ENCODE measurements at places on chromosomes 3 and 15.

GRCh38 chr3:136658946-136659682 is 93.1 kb downstream of the STAG1 start:
- peak; percentile 37 for DNase-seq

DNA sequence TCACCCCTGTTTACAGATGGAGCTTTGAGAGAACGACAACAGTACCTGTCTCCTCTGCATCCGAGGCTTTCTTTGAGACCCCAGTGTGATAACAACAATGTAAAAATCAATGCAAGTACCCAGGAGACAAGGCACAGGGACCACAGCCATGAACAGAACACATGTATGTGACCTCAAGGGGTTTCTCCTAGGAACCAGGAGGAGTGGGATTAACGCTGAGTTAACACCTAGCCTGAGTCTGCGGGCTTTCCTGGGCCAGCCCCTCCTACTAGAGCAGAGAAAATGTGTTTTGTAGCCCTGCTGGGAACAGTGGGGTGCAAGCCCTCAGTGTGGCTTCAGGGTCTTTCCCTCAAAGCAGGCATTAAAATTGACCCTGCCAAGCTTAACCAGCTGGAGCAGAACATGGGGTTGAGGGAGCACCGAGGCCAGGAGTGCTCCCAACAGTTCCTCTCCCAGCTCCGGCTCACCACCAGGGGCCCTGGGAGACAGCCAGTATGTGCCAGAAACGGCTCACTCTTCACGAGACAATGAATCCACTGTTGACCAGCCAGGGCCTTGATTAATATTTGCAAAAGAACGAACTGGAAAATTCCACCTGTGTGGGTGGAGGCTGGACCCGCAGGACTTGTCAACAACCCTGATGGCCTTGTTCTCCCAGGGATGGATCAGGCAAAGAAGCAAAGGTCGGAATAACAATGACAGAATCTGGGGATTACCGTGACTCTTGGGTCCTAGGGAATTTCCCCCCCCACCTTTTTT is 3.6 kb downstream of the CHDH start:
- peak; percentile 72 for DNase-seq

- no peak for DNase-seq
Measured at GRCh38 chr3:85007195-85008094, 48.7 kb downstream of the CADM2 start.

DNA sequence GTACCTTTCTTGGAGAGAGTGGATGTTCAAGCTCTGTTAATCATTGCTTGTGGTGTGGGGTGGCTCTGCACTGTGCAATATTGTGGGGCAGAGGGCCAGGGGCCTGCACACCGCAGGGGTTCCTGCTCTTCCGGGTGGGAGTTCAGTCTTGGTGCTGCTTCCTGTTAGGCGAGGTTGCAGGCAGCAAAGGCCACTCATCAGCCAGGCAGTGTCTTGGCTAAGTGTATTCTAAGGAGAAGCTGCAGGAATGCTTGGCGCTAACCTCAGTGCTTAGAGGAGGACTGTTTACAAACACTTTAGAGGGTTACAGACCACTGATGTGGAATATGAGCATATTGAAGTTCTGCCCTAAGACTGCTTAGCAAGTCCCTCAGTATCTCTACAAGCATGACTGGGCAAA is 81.7 kb downstream of the CEP63 start:
- DNase-seq: no peak

DNA sequence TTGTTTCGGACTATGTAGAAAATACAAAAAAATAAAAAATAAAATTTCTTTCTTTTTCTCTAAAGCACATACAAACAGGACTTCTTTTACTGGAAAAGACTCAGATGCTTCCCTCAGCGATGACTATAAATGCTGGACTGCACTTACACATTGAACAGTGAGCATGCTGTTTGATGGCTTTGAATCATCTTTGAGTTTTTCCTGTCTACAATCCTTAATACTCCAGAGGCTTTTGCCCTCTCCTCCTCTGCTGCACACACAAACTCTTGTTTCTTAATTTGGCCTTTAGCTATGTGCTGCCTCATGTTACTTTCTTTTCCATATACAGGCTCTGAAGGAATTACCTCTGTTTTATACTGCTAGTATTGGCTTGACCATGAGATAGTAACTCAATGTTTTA is 575.1 kb downstream of the EPHA3 start:
- DNase-seq: no peak

DNA sequence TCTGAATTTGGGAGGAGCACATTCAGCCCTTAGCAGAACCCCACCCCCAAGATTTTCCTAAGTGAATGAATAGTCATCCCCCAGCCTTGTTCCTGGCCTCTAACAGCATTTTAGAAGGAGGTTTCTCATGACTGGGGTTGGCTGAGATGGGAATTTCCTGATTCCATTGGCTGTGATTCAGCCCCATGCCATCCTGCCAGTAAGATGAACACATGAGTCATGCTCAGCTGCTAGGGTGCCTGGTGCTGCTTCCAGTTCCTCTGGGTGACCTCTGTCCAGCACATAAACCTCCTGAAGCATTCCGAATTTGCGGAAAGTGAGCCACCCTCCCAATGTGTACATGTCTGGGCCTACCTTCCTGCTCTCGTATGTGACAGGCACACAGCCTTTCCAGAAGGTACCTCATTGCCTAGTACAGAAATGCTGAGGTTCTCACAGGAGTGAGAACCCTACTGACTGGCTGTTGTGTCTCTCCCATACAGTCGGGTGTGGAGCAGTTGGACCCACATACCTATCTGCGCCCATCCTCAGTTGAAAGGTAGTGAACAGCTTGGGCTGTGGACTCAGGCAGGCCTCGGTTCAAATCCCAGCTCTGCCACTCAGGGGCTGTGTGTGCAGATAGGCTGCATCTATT is 91.7 kb downstream of the APBA2 start:
- DNase-seq: peak; percentile 69

GRCh38 chr15:60803059-60803458 is 324.1 kb upstream of the ICE2 start:
- no peak for DNase-seq

DNA sequence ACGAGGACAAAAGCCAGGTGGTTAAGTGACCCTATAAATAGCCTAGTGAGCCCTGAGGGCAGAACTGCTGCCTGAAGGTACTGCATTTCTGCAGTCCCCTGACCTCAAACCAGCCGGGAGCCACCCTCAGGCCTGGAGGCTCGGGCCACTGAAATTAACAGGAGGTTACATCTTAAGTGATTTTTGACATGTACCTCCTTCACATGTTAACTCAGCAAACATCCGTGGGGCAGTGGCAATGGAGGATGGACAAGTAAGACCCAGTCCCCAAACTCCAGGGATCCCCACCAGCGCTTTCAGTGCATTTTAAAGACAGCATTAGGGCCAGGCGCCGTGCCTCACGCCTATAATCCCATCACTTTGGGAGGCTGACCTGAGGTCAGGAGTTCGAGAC is 26.2 kb downstream of the PSTPIP1 start:
- DNase-seq: no peak

GRCh38 chr15:80309769-80310384 is 57.9 kb upstream of the CTXND1 start:
- DNase-seq: no peak

DNA sequence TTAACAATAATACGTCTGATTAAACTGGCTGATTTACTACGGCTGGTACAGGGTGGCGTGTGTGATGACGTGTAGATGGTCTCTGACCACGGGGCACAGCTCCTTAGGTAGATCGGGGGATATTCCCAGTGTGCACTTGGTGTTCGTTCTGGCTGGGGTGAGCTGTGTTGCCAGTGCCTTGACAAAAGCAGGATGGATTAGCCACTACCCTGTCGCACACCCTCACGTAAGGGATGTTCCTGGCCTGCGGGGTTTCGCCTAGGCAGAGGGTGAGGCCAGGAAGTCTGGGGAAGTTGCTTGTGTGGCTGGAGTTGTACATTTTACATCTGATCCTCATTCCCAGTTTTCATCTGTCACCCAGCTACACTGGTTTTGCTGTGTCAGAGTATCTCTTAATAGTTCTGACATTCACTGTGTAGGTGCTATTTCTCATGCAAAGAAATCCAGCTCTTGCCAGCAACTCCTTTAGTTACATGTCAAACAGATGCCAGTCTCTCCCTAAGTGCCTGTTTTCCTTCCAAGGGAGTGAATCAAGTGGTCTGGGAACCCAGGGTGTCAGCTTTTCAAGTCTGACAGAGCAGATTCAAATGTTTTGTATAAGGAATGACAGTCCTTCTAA is 66.1 kb upstream of the CCR4 start:
- no peak for DNase-seq

GRCh38 chr15:77224352-77224751 is 153.4 kb upstream of the TSPAN3 start:
- DNase-seq: no peak

GRCh38 chr15:33454346-33454745 is 143.6 kb downstream of the RYR3 start:
- no peak for DNase-seq

DNA sequence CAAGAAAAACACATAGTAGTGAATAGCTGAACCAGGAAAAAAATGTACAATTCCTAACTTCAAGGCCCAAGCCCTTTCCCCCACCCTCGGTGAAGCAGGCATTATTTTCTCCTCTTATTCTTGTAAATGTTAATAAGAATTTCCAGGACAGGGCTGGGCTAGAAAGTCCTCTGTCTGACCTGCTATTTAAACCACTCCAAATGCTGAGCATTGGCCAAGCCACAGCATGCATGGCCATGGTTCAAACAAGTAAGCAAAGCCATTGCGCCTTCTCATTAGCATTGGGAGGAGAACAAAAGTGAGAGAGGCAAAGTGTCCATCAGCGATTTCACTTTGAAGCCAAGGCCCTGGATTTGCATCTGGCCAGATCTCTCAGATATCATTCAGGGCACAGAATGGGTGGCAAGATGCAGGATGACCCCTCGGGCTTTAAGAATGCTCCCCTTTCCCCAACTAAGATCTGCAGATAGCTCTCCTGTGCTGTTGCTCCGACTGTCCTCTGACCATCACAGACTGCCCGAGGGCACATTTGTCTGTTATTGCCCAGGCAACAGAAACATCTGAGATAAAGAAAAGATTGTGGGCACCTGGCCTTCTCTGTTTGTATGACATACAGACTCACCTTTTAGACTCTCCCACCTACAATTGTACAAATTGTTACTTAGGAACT is 46.3 kb downstream of the CEMIP start:
- DNase-seq: peak; percentile 7

- no peak for DNase-seq
Measured at GRCh38 chr15:40746916-40747418, 8.1 kb downstream of the RMDN3 start.

GRCh38 chr15:77361456-77361855 is 58.4 kb downstream of the PEAK1 start:
- DNase-seq: no peak

GRCh38 chr3:23710555-23710954 is 95.2 kb upstream of the UBE2E1 start:
- DNase-seq: no peak

GRCh38 chr3:45776611-45777010 is 19.7 kb downstream of the SLC6A20 start:
- no peak for DNase-seq

- peak; percentile 25 for DNase-seq
Measured at GRCh38 chr3:184727357-184728009, 15.6 kb upstream of the MAGEF1 start.

DNA sequence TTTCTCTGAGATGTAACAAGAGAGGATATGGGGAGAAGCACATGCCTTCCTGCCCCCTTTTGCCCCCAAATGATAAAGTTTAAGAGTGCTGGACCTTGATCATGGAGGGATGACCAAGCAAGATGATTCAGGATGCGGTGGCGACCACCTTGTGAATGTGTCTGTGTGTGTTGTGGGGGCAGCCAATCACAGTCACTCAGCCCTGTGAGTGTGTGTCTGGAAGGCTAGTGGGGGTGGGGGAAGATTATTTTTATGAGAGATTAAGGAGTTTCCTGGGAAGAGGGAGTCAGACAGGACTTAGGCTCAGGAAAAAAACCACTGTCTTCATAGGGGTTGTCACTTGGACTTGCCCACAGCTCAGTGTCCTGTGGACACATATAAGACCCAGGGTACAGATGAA is 57.8 kb upstream of the KY start:
- DNase-seq: no peak

- DNase-seq: no peak
Measured at GRCh38 chr15:58666957-58667356, 82.5 kb downstream of the ADAM10 start.

GRCh38 chr3:127632035-127632820 is 3.2 kb downstream of the PODXL2 start:
- no peak for DNase-seq

- no peak for DNase-seq
Measured at GRCh38 chr3:165355316-165355715, 159.1 kb upstream of the SLITRK3 start.

DNA sequence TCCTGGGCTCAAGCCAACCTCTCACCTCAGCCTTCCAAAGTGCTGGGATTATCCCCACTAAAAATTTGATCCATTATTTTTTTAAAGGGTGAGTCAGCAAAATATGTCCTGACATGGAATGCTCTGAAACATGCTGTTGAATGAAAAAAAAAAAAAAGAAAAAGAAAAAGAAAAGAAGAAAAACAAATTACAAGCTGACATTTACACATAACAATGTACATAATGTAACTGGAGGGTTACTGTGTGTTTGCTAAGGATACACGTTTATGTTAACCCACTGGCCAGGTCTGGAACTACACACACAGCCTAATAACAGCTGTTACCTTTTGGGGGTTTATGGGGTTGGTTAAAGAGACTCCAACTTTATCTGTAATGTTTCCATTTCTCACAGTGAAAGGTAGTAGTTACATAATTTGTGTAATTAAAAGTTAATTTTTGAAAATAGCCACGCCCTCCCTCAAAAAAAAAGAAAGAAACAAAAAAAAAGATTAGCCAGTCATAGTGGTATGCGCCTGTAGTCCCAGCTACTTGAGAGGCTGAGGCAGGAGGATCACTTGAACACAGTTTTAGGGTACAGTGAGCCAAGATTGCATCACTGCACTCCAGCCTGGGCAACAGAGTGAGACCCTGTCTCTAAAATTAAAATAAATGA is 3.1 kb upstream of the MESP2 start:
- DNase-seq: no peak

DNA sequence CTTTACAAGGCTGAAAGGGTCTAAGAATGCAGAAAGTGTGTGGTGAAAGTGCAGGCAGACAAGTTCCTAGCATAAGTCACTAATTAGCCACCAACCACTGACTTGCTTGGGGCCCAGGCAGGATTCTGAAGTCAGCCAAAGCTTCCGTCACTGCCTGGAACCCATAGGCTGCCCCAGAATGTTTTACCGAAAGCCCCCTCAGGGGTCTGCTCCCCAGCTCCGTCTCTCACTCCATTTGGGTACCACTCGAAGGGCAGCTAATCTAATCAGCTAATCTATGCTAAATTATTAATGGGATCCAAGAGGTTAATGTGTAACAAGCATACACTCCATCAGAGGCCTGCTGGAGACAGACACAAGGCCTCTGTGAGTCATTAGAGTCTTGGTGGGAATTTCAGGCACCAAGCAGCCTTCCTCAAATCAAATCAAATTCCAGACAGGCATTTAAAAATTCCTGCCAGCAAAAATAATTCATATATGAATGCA is 13.2 kb downstream of the ADAMTS9 start:
- no peak for DNase-seq

GRCh38 chr3:63975723-63976122 is 47.6 kb downstream of the PSMD6 start:
- peak; percentile 67 for DNase-seq

DNA sequence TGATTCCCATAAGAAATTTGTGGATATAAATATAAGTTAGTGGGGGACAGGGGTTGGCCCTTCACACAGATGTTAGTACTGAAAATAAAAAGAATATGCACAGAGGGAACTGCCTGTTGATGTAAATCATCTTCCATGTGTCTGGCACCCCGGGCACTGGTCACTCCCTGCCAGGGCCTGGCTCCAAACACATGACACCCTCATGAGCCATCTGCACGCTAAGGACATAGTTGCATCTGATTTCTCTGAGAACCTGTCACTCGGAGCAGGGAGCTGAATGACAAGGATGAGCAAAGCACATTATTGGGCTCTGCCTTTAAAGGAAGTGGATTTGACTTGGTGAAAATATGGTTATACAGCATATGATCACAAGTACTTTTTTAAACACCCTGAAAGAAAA is 66.2 kb upstream of the TSC22D2 start:
- DNase-seq: no peak

Measured in substantia nigra (tissue), 51 donors.